ENCODE measurements at places on chromosomes 1 and 21.

DNA sequence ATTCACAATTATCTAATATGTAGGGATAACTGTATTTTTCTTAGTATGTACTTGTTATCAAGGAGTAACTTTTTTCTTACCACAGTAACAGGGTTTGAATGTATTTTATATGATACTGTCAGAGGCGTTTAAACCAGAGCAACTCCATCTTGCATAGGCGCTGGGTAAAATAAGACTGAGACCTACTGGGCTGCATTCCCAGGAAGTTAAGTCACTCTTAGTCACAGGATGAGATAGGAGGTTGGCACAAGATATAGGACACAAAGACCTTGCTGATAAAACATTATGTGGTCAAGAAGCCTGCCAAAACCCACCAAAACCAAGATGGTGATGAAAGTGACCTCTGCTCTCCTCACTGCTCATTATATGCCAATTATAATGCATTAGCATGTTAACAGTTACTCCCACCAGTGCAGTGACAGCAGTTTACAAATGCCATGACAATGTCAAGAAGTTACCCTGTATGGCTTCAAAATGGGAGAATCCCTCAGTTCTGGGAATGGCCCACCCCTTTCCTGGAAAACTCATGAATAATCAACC is 64.8 kb downstream of the RPE65 start:
- peak; percentile 75 for DNase-seq

GRCh38 chr21:46116189-46116775 is 18.4 kb downstream of the COL6A2 start:
- no peak for DNase-seq

GRCh38 chr1:92989936-92990583 is 28.8 kb upstream of the DIPK1A start:
- no peak for DNase-seq

DNA sequence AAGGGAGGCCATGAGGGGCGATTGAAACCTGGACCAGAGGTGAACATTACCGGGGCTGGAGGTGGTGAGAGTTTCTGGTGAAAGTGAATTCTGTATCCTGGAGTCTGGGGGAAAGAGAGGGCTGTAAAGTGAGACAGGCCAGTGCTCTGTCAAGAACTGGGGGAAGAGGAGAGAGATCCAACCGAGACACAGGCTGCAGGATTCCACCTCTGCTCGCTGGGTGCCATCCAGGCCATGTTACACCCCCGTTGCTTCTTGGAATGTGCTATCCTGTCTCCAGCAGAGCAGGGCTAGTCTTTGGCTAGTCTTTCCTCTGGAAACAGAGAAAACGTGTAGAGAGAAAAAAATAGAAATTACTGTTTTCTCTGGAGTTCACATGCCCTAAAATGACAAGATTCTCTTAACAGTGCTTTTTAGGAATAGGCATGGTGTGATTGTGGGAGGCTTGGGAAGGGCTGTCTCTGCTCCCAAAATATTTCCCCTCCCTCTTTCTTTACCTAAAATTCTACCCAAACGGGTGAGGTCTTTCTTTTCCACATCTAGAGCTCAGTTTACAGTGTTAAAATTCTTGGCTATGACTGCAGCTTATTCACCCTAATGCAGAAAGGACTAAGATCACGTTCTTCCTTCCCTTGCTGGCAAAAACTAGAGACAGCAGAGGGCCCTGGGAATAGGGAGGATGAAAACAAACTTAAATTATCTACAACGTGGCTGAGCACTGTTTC is 16.5 kb upstream of the OVAAL start:
- no peak for DNase-seq

DNA sequence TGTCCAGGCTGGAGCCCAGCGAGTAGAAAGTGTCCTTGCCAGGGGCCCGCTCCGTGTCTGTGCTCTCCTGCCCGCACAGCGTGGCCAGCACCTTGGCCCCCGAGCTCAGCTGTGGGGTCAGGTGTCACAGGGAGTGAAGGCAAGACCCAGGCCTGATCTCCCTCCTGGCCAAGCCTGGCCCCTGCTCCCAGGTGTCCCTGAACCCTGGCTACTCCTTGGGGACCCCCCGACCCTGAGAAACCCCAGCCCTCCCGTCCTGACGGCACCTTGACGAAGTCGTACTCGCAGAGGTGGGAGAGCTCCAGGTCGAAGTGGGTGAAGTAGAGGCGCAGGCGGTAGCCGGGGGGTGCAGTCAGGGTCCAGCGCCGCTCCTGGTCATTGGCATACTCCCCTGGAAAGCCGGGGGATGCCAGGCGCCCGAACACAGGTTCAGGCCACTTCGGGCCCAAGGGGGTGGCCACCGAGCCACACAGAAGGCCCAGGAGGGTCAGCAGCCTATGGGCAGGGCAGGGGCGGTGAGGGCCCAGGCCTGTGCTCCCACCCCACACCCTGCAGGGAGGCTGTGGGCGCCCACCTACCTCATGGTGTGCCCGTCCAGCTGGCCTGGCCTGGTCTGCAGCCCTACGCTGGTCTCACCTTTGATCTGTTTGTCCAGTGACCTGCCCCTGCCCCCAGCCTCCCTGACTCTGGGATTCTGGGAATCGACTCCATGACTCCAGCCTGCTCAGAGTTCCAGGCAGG is at the start of gene MASP2:
TSS of gene MASP2 (minus strand) at position 615 of the 741 bp plus-strand sequence. CDS start at position 583, 32 bp downstream.
- no peak for DNase-seq

DNA sequence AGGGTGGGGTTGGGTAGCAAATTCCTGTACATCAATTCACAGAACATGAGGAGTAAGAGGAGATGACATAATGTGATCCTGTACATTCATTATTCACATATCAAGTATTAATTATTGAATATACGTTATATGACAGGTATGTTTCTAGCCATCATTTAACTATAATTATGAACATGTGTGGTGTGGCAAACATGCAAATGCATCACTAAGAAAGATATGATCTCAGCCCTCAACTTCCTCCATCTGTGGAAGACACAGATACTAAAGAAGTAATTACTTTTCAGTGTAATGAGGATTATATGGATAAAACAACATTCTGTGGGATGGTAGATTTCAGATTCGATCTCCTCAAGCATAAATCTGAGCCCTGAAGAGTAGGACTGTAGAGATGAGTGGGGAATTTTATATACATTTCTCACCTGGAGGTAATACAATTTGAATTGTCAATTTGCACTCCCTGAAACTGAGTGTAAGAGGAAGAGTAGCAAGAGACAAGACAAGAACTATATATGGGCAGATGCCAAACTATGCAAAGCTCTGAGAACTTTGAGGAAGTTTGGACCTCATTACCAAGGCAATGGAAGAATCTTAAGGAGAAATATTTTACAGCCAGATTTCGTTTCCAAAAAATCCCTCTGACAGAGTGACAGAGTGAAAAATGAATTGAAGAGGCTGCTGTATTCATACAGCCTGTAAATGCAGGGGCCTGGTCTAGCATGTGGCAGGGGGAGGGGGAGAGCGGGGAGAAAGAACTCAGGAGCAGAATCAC is 275.5 kb downstream of the TPR start:
- DNase-seq = no peak

DNA sequence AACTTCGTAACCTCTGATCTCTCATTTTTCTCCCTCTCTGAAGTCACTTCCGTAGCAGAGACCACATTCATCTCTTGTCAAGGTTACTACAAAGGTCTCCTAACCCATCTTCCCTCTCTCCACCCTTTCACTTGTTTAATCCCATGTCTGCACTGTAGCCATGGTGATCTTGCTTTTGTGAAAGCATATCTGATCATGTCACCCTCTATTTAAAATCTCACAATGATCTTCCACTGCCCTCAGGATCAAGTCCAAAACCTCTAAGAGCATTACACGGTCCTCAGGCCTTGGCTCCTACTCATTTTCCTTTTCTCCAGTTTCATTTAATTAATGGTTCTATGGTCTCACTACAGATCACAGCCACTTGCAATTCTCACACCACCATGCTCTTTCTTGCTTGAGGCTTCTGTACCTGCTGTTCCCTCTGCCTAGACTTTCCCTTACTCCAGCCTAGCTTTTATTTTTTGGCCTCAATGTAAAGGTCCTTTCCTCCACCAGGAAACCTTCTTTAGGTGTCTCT is 12.1 kb downstream of the ARHGEF11 start:
- DNase-seq = no peak

GRCh38 chr1:115794976-115795639 is 26.6 kb upstream of the CASQ2 start:
- no peak for DNase-seq

GRCh38 chr1:49323925-49324540 is 547.3 kb upstream of the BEND5 start:
- DNase-seq = no peak

GRCh38 chr1:39183503-39184353 is 20.8 kb upstream of the MACF1 start:
- peak; percentile 92 for DNase-seq

GRCh38 chr1:67708606-67709005 is 23.6 kb downstream of the GADD45A start:
- DNase-seq = peak; percentile 67

DNA sequence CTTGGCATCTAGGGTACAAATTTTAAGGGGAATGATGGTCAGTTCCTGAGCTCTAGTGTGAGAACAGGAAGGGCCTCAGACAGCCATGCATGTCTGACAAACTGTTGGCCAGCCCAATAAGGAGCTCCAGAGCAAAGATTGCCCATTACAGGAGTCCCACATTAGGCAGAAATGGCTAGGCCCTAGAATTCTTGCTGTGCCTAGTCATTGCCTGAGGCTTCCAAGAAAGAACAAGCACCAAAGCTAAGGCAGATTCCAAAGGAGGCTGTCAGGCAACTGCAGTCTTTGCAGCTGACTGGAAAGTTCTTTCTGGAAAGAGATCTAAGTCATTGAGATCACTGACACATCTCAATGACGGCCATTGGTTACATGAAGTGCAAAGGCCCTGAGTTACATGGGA is 3.9 kb upstream of the STIL start:
- DNase-seq = no peak

- no peak for DNase-seq
Observed at GRCh38 chr1:172484252-172484651, 40.4 kb upstream of the PIGC start.
